AG09309 (cell line): ENCODE measurements at places on chromosomes 4 and X.
A peak's percentile ranks its signal among the peaks of the same experiment; 100 is the strongest.

DNA sequence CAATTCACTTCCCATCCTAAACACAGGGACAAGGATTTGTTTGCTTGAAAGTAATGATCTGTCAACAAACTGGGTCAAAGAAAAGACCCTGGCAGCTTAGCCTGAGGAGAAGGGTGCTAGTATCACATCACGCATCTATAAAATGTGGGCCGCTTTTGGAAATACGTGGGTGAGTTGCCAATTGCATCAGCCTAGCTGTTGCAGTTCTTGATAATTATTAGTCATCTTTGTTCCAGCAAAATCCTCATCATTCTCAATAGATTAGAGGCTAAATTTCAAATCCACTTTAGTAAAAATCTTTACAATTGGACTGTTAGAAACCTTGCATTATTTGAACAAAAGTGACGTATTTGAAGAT is 33.6 kb upstream of the TAPT1 start:
- peak; percentile 17 for DNase-seq

GRCh38 chr4:142975618-142976017 is 129.5 kb upstream of the INPP4B start:
- DNase-seq, result no peak

DNA sequence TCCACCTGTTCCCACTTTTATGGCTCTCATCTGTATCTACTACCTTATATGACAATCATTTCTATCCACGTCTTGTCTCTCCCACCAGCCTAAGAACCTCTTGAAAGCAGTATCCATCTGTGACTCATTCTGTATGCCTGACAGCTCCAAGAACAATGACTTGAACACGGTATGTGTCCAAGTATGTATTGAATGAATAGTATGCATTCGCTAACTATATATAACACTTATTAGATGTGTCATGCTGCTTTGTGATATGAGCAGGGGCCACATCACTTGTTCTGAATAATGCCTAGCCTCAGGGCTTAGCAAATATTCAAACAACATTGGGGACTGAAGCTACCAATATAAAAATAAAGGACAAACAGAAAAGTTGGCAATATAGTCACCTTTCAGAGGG is 4.9 kb downstream of the OPHN1 start:
- no peak for DNase-seq

DNA sequence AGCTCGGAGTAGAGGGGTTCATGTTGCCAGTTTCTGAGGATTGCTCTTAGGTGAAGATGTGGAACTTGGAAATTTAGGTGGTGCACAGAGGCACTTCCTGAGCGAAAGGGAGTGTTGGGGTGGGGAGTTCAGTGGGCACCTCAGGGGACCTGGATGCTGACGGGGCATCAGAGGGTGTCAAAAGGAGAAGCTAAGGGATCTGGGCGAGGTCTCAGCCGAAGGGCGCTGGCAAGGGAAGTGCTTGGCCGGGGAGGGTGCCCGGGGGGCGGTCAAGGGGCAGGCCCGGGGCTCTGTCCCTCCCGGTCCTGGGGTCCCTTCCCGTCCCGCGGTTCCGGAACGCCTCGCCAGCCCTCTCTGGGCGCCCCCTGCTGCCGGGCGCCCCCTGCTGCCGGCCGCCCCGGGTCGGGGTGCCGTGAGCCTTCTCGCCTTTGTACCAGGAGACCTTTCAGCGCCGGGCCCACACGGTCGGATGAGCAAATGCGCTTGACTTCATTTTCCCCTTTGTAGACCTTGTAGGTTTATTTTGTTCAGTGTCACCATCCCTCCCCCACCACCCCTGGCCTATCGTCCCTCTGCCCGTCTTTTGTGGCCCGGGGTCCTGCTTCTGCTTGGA is 3.0 kb upstream of the PHOX2B start:
- DNase-seq, result no peak

DNA sequence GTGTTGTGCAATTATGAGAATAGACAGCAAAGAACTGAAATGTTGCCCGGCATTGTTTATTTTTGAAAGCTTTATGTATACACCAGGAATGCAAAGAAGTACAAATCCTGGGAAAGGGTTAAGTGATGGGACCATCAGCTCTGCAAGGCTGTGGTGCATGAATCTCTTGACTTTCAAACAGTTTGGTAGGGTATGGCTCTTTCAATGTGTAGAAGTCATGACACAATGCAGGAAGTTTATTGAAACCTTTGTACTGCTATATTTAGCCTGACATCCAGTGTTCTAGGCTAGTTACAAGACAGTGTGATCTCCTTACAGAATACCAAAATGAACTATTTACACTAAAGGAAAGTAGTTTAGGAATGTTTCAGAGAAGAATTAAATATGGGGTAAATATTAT is 206.8 kb upstream of the HAND2 start:
- DNase-seq, result no peak

GRCh38 chr4:34365946-34366345 is 1878.4 kb downstream of the ARAP2 start:
- no peak for DNase-seq

GRCh38 chrX:108177351-108178142 is 86.0 kb downstream of the ATG4A start:
- no peak for DNase-seq

GRCh38 chrX:45196701-45197100 is 4.0 kb downstream of the DIPK2B start:
- DNase-seq, result peak; percentile 29

DNA sequence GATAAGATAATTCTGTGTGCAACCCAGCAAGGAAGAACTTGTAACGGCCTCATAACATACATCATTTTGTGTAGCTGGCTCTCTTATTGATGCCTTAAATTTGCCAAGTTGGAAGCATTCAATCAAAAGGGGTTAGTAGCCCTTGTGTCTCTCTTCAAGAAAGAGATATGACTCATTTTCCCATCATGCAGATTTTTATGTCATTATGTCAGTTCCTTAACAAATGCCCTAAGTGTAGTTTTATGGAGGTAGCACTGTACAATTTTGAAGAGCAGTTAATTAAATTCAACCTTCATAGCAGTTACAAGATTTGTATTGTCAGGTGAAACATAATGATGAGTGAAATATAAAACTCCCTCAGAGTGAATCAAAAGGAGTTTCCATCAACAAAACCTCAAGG is 215.6 kb downstream of the GRIA3 start:
- no peak for DNase-seq

- no peak for DNase-seq
These were observed 496.3 kb downstream of the BCOR start for GRCh38 chrX:39601231-39602177.

- no peak for DNase-seq
These were observed 193.5 kb downstream of the CFAP299 start for GRCh38 chr4:80529026-80529425.

DNA sequence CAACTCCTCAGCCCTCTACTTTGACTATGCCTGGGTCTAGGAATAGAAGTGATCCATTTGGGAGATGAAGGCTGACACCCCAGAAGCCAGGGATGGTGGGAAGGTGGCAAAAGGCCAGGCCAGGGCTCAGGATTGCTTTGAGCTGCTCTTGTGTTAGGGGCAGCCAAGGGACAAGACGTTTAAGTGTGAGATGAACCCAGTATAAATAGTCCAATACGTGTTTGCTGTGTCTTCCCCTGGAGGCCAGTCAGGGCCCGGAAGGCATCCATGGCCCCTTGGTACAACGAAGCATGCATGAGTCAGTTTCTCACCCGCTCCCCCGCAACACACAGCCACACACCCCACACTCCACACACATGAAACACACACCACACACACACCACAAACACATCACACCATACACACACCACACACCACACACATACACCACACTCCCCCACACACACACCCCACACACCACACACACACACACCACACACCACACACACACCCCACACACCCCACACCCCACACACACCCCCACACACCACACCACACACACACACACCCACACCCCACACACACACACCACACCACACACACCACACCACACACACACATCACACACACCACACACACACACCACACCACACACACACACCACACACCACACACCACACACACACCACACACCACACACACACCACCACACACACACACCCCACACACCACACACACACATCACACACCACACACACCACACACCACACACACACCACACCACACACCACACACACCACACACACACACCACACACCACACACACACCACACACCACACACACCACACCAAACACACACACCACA is 5.1 kb downstream of the STARD8 start:
- no peak for DNase-seq

DNA sequence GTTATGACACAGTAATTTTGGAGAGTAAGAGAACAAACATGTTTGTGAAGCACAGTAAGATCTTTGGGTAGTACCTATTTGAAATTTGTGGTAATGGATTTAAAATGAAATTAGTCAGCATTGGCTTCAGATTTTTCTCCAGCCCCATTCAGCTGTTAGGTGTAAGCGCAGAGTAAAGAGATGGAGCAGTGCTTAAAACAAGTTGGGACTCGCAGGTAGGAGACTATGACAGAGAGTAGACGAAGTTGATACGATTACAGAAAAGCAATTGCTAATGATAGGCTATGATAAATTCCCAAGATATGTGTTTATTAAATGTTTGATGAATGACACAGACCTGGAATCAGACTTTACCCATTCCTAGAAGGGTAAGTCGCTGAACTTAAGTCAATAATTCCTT is 72.6 kb downstream of the CHIC2 start:
- no peak for DNase-seq

DNA sequence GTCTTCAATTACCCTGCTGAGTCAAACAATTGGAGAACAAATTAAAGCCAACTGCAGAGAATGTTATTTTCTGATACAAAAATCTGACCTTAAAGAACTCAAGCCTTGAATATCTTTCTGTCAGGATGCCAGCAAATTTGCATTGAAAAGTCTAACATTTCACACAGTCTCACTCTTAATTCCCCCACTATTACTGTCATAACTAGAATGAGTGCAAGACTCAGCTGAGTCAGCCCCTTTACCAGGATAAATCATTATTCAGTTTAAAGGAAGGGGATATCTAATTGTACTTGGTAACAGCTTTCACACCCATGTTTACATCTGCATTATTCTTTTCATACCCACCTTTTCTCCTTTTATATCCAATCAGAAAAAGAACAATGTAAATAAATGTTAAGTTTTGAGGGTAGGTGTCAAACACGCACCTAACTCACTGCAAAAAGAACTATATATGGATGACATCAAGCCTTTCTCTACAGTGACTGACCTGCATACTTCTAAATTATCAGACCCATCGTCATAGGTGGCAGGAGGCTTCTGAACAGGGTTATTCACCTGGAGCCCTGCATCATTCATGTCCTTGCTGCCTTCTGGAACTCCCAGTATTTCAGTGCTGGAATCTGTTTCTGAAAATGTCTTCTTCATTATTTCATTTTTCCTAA is 117.4 kb downstream of the TMA16 start:
- no peak for DNase-seq

GRCh38 chrX:53768451-53768850 is 81.9 kb upstream of the HUWE1 start:
- no peak for DNase-seq

GRCh38 chr4:39061457-39061856 is 575 bp upstream of the KLHL5 start:
- no peak for DNase-seq

- DNase-seq, result no peak
These were observed 27.0 kb upstream of the TSPAN5 start for GRCh38 chr4:98685225-98686042.

DNA sequence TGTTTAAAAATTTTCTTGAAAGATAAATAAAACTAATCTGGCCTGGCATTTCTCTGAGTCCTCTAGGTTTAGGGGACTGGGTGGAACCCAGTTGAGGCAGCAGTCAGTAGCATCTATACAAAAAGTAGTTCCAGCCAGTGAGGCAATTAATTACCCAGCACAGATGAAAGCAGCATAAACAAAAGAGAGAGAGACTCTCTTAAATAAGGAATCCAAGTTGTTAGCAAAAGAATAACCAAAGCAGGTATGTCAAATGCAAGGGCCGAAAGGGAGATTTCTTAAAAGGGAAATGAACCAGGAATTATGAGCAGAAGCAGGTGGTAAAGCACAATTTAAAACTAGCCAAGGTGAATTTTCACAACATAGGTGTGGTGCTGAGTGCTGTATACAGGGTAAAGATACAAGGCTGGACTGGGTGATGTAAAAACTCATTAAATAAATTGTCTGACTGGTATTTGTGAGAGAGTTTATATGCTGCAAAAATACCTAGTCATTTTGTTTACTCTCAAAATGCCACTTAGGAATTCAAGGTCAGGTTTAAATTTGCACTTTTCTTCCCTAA is 94.6 kb upstream of the GALNT7 start:
- no peak for DNase-seq

- no peak for DNase-seq
These were observed 346.3 kb downstream of the FBXW7 start for GRCh38 chr4:152189451-152190179.

- no peak for DNase-seq
These were observed 118.0 kb upstream of the GLRA2 start for GRCh38 chrX:14411326-14411725.

DNA sequence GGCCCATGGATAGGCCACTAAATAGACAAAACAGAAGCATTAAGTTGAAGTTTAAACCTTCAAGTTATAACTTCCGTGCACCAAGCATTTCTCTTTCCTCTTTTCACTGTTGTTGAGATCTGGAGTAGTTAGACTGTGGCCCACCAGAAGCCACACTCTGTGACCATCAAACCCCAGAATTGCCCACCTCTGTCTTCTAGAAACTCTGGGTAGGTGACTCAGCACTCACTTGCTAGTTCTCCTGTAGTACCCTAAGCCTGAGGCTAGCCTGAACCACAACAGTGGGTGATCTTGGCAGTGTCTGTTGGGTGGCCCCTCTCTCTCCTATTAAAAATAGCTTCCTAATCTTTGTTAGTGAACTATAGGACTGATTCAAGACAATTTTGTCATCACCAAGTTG is 24.6 kb upstream of the CD40LG start:
- no peak for DNase-seq

DNA sequence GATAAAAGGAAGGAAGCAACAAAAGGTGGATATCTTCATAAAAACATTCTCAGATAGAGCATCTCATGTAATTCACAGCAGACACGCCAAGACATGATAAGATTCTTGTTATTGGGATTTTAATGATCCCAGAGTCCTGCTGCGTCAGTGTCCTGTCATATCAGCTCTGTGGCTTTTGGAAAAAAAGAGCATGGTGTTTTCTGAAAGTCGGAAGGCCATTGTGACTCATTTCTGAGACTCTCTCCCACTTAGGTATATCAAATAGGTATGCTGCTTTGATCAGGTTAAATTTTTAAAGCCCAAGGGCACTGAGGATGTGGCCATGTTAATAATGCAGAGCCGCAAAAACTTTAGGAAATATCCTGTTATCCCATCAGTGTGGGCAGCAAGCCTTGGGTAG is 481.0 kb downstream of the KCNIP4 start:
- DNase-seq, result no peak
